T-helper 17 cell (primary cell): ENCODE measurements at places on chromosomes 3 and 15. TPM values are rescaled to one million over a fixed set of nuclear protein-coding genes. Genes with fewer than 3 reads are reported as not detected.
A peak's percentile ranks its signal among the peaks of the same experiment; 100 is the strongest.

DNA sequence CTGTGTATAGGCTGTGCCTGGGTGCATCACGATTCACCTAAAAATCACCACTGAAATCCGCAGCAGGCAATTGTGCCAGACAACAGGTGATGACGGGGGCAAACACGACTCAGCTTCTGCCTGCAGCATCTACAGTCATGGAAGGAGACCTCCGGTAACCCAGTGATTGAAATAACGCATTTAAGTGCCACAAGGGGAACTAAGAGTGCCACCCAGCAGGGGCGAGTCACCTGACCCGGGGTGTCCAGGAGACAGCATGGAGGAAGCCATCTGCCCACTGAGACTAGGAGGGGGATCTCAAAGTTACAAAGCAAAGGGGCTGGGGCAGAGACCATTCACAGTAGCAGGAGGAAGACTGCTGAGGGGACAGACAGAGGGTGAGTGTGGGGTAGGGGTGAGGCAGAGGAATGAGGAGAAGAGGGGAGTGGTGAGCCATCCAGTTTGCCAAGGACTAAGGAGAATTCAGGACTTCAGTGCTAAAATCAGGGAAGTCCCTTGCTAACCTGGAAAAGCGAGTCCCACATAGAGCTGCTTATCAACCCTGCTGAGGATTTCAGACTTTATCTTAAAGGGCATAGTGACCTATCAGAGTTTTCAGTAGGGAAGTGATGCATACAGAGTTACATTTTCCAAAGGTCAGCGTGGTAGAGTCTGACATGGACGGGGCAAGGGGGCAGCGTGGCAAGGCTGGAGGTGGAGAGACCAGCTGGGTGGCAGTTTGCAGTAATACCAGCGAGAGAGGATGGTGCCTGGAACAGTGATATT, 256.7 kb upstream of the HES1 start:
- H3K36me3 ChIP-seq = peaks cover 6% of the 10 kb centered on the region
- H3K4me1 ChIP-seq = no peaks in the 10 kb centered on the region
- no peak overlapping the region for H3K4me3 ChIP-seq
- H3K27ac ChIP-seq = peak overlapping the region; percentile 14

DNA sequence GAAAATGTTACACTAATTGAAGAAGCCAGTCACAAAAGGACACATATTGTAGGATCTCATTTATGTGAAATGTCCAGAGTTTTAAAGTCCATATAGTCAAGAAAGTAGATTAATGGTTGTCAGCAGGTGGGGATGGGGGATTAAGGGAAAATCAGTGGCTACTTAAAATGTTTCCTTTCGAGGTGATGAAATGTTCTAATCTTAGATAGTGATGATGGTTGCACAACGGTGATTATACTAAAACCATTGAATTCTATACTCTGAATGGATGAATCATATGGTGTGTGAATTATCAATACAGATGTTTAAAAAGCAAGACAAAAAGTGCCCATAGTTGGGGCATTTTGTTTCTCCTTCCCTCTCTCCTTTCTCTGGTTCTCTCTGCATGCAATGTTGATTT, 164.6 kb downstream of the ATG7 start:
- H3K4me3 ChIP-seq = no peak overlapping the region
- H3K27me3 ChIP-seq = no peaks in the 10 kb centered on the region

DNA sequence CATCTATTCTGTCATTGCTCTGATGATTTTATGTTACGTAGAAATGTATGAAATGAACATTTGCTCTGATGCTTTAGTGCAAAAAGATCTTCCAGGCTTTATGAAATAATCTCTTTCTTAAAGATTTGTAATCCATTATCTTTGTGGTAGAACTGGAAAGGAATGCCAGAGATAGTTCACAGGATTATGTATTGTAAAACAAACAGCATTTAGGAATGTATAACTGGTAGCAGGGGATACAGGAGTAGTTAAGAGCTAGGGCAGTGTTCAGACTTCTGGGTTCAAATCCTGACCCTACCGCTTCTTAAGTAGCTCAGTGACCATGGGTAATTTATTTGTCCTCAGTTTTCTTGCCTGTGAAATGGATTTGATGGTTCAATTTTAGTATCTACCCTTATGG, 429.8 kb upstream of the TPM1 start:
- peaks cover 53% of the 10 kb centered on the region for H3K27me3 ChIP-seq
- no peak overlapping the region for H3K27ac ChIP-seq
- DNase-seq = no peak
- no peak overlapping the region for H3K4me3 ChIP-seq
- H3K36me3 ChIP-seq = no peaks in the 10 kb centered on the region

PPP1R14D gene
- not detected for total RNA-seq

LCMT2 gene
- total RNA-seq = 9.0 TPM

TRPM1 gene
- total RNA-seq = not detected

XYLB gene
- total RNA-seq = 0.75 TPM

A4GNT gene
- not detected for total RNA-seq

GRCh38 chr3:78999139-78999538, 768.7 kb downstream of the ROBO1 start:
- H3K4me3 ChIP-seq = no peak overlapping the region
- H3K4me1 ChIP-seq = no peaks in the 10 kb centered on the region
- no peaks in the 10 kb centered on the region for H3K27me3 ChIP-seq
- H3K27ac ChIP-seq = no peak overlapping the region
- no peaks in the 10 kb centered on the region for H3K36me3 ChIP-seq

GRCh38 chr3:177357352-177358090, 160.2 kb upstream of the TBL1XR1 start:
- H3K4me3 ChIP-seq = peak overlapping the region; percentile 85
- peak overlapping the region; percentile 98 for H3K27ac ChIP-seq
- no peaks in the 10 kb centered on the region for H3K27me3 ChIP-seq
- H3K36me3 ChIP-seq = no peaks in the 10 kb centered on the region

DNA sequence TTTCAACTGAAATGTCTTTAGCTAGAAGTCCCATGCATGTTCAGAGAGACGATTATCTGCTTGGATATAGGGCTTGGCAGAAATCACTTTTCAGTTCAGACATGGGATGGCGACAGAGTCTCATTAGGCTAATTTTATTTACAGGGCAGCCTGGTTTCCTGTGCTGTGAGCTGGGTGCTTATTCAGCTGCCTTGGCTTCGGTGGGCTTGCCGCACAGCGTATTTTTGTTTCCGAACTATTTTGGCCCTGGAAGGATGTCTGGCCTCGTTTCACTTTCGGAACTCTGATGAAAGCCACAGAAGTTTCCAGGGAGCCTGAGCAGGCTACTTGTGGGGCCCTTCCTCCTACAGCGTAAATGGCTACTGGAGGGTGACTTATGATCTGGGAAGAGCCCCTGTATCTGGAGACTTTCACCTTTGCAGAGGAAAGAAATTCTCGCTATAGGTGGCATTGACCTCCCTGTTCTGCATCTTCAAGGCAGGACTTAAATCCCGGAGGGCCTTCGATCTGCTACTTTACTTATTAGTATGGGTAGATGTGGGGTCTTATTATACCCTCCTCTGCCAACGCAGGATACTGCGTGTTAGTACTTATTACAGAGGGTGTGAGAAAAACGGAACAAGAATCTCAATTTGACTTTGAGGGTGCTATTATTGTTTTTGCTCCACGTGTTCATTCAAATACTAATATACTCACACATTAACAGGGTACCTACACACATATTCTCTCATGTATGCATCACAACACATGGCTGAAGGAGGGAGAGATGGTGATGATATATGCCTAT, 364.0 kb upstream of the RBMS3 start:
- H3K27ac ChIP-seq = no peak overlapping the region
- no peak overlapping the region for H3K4me3 ChIP-seq
- H3K4me1 ChIP-seq = no peaks in the 10 kb centered on the region
- no peak for DNase-seq

DNA sequence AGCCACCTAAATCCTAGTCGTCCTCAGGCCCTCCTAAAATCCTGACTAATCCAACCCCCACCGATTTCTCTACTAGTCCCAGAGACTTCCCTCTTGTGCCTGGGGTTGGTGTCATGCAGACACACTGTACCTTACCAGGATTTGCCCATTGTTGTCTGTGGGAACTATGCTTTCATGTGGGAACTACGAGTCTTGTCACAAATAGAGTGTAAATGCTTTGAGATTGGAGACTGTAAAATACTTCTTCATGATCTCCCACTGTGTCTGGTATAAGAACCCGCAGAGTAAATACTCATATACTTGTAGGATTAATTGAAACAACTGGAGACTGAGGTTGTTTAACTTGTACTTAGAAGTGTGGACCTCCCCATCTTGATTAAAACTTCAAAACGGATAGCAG, 11.2 kb downstream of the B3GNT5 start:
- no peaks in the 10 kb centered on the region for H3K4me1 ChIP-seq
- no peak overlapping the region for H3K4me3 ChIP-seq
- H3K27ac ChIP-seq = no peak overlapping the region
- peaks cover 8% of the 10 kb centered on the region for H3K27me3 ChIP-seq
